ENCODE measurements at places on chromosomes 2 and 18.

DNA sequence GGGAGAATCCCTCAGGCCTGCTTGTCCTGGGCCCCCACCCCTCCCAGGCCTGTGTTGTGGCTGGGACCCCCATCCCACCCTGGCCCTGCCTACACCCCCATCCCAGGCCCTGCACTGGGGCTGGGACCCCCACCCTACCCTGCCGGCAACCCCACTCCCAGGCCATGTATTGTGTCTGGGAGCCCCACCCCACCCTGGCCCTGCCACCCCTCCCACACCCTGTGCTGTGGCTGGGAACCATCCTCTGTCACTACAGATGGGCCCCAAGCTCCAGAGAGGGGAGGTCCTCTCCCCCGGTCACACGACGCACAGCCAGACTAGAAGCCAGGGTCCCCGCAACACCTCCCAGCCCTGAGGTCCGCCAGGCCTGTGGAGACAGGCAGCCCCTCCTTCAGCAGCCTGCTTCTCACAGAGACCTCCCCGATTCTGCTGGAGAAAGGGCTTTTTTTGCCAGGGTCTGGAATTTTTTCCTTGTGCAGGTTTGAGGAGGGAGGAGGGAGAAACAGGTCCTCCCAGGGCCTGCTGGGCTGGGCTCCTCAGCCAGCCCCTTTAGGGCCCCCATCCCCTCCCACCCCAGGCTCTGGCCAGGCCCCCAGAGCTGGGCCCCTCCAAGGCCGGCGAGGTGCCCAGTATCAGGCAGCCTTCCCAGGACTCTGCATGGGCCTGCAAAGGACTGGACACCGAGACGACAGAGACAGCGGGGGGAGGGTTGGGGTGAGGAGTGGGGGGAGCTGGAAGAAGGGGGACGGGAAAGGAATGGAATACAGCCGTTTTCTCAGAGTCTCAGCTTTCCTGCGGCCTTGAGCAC, 28.0 kb downstream of the KIF1A start:
- DNase-seq, result no peak

- DNase-seq, result no peak
Measured at GRCh38 chr2:94923196-94923595, 52.0 kb downstream of the TEKT4 start.

GRCh38 chr2:238581126-238581525, 154.4 kb downstream of the ASB1 start:
- DNase-seq, result no peak

DNA sequence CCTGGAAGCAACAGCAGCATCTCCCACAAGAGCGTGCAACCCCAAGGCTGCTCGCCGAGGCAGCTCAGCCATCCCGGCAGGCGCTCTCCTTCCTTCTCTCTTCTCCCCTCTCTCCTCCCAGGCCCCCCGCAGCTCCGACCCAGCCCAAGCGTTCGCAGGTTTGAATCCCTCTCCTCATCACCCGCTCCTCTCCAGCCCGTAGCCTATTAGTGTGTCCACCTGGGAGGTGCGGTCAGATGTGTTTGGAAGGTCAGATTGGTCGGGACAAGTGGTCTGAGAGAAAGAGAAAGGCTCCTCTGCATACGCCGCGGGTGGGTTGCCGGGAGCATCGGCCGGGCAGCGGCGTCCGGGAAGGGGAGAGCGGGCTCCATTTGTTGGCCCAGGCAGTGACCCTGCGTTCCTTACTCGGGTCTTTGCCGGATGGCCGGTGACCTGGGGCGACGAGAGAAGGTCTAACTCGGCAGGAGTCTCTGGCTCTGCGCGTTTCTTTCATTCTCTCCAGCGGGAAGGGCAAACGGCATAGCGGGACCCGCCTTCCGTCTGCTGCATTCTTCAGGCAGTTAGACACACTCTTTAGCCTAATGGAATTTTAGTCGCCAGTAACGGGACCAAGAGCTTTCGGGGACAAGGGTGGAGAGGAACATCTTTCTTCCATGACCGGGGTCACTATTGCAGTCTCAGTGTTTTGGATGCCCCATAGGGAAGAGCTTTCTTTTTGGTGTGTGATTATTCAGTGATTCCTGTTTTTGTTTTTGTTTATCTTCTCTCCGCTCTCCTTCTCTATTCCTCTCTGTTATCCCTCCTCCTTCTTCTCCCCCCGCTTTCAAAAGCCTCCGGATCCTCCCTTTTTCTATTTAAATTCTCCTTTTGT, 1.1 kb upstream of the TMEFF2 start:
- no peak for DNase-seq

- no peak for DNase-seq
Measured at GRCh38 chr2:156300337-156300736, 32.2 kb downstream of the NR4A2 start.

- DNase-seq, result no peak
Measured at GRCh38 chr2:43026426-43027096, 199.8 kb downstream of the ZFP36L2 start.

DNA sequence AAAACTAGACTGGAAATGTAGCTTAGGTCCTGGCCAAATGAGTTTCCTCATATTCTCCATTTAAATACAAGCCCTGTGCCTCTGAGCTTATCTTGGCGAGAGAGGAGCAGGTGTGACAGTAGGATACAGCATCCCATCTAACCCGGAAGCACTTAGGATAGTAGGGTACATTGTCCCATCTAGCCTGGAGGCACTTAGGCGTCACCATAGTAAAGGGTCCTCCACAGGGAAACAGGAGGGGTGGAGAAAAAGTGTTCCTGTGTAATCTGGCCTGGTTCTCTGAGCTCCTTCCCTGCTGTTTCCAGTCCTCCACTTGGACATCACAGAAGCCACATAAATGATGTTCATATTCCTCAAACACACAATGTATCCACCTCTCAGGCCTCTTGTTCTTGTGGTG, 301.4 kb downstream of the GALR1 start:
- no peak for DNase-seq

Measured in NCI-H2081 treated with DMSO at 0.1 percent for 48 hours (cell line).